ENCODE measurements at places on chromosomes 6 and 20.

DNA sequence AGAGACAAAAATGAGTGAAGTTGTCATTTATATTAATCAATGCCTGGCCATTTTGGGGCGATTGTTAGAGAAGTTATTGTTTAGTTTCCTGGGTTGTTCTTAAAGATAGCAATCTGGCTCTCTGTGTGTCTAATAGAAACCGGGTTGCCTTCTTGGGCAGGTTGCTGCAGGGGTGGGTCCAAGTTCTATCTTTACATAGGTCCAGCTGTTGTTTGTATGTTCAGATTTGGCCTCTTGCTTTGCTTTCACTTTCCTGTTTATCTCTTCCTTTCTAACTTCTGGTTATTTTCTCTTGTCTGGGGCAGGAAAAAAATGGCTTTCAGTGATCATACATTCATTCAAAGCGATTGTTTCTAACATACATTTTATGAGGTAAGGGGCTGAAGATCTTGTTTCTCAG lies 128.4 kb upstream of the NOX3 start:
- no peak for DNase-seq
- no peaks in the 10 kb centered on the region for H3K27me3 ChIP-seq
- no peak overlapping the region for H3K4me3 ChIP-seq
- H3K4me1 ChIP-seq, result no peaks in the 10 kb centered on the region
- no peak overlapping the region for H3K27ac ChIP-seq

- no peak overlapping the region for H3K27ac ChIP-seq
- H3K4me1 ChIP-seq, result no peaks in the 10 kb centered on the region
- no peak for DNase-seq
- H3K4me3 ChIP-seq, result no peak overlapping the region
- no peaks in the 10 kb centered on the region for H3K36me3 ChIP-seq
- peaks cover 10% of the 10 kb centered on the region for H3K27me3 ChIP-seq
These were observed 83.9 kb upstream of the SIRPG start for GRCh38 chr20:1741309-1742048.

DNA sequence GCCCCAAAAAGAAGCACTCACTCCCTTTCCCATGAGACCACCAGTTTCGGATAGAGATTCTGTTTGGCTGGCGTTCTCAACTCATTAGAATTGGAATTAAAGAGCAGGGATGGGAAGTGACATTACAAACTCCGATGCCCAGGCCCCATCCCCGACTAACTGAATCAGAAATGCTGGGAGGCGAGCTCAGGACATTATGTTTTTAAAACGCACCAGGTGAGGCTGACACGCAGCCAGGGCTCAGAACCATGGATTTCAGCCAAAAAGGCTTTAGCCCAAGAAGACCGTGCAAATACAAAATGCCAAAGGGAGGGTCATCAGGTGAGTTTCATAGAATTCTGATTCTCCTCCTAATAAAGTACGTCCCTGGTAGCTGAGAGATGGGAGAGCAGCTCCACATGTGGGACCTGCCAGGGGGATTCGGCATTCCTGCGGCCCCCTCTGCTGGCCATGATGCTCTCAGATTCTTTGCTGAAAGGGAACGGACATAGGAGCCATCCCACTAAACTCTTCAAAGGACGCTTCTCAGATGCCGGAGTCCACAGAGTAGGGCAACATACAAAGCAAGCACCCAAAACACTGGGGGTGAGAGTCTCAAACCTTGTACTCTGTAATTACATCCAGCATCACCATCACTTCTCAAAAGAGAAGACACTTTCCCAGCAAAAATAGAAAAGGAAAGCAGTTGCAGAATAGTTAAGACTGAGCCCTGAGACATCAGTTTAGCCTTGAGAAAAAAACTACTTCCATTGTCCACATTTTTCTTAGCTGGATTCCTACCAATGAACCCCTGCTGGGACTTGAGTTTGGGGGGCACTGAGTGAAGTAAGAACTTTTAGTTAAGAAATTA lies 205.2 kb downstream of the BMP7 start:
- peaks cover 21% of the 10 kb centered on the region for H3K27me3 ChIP-seq
- H3K27ac ChIP-seq, result no peak overlapping the region
- H3K4me1 ChIP-seq, result 0 out of 2 replicates have a peak, but pooled peaks cover 11% of the 10 kb centered on the region
- no peak overlapping the region for H3K4me3 ChIP-seq
- peak; percentile 52 for DNase-seq

DNA sequence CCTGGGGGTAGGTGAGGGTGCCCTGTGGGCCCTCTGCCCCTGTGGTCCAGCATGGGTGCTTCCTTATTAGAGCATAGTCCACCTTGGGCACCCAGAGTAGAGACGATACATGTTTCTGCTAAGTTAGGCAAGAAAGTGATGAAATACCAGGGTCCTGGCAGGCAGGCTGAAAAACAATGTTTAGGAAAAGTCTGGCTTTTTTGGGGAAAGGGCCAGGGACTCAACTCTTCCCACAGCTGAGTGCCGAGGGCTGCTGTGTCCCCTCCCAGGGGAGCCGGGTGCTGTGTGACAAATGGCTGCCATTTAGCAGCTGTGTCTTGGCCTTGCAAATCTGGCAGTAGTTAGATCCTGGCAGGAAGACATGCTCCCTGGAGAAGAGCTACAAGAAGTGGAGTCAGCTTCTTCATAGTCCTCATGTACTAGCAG lies 61.5 kb downstream of the RREB1 start:
- no peaks in the 10 kb centered on the region for H3K27me3 ChIP-seq
- peak; percentile 53 for DNase-seq
- H3K4me1 ChIP-seq, result peaks cover 57% of the 10 kb centered on the region
- no peaks in the 10 kb centered on the region for H3K36me3 ChIP-seq

GRCh38 chr6:149864578-149865535 lies 698 bp upstream of the LRP11 start:
- peaks cover 34% of the 10 kb centered on the region for H3K4me1 ChIP-seq
- no peaks in the 10 kb centered on the region for H3K36me3 ChIP-seq
- H3K4me3 ChIP-seq, result peak overlapping the region; percentile 77
- no peaks in the 10 kb centered on the region for H3K27me3 ChIP-seq

- no peak for DNase-seq
- no peak overlapping the region for H3K4me3 ChIP-seq
- no peaks in the 10 kb centered on the region for H3K27me3 ChIP-seq
These were observed 184.7 kb upstream of the RALGAPA2 start for GRCh38 chr20:20897145-20897544.

DNA sequence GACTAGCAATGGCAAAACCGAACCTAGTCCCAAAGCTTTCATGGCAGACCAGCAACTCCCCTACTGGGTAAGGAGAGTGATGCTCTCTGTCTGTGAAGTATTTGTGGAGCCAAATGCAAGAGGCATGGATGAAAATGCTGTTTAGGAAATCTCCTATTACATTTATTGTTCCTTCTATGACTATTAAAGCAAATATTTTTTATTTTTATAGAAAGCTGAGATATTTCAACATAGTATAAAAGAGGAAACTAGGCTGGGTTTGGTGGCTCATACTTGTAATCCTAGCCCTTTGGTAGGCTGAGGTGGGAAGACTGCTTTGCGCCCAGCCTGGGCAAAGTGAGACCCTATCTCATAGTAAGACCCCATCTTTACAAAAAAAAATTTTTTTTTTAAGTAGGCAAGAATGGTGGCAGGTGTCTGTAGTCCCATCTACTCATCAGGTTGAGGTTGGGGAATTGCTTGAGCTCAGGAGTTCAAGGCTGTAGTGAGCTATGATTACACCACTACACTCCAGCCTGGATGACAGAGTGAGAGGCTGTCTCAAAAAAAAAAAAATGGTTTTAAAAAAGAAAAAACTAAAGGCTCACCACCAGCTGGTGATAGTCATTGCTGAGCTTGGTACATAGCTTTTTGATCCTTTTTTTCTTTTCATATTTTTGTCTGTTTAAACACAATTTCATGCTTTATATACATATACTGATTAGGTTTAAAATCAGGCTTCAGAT lies 11.3 kb downstream of the KDM1B start:
- DNase-seq, result peak; percentile 64
- peaks cover 16% of the 10 kb centered on the region for H3K36me3 ChIP-seq
- H3K27me3 ChIP-seq, result no peaks in the 10 kb centered on the region
- H3K27ac ChIP-seq, result peak overlapping the region; percentile 63
- peaks cover 13% of the 10 kb centered on the region for H3K4me1 ChIP-seq
- H3K4me3 ChIP-seq, result no peak overlapping the region

DNA sequence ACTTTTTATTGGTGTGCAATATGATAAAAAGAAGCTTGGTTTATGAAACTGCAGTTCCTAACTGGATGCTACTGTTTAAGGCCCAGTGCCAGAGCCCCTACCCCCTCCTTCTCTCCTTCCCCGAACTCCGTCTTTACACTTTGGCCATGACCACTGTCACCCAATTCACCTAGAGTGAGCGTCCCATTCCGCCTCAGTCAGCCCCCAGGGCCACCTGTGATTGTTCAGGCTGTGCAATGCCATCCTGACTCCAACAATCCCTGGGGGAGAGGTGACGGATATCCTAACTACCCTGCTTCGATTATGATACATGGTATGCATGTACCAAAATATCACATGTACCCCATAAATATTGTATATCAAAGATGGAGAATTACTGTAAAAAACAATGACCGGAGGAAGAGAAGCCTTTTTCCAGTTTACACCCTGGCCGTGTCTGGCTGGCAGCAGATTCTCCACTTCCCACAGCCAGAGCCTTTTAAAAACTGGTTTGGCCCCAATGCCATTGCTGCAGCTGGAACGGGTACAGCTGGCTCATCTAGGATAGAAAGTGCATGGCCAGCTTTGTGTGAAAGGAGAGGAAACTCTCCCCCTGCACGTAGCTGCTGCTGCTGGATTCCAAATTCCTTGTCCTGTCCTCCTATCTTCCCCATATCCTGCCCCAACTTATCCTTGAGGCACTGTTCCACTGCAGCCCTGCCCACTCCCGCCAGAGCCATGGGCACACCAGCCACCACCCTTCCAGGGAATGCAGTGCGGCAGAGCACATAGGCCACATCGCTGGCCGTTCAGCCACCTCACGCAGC lies 99.7 kb downstream of the JPH2 start:
- no peak overlapping the region for H3K27ac ChIP-seq
- no peak overlapping the region for H3K4me3 ChIP-seq
- H3K36me3 ChIP-seq, result no peaks in the 10 kb centered on the region
- H3K4me1 ChIP-seq, result peaks cover 10% of the 10 kb centered on the region

GRCh38 chr20:6061544-6061943 lies 7.7 kb upstream of the LRRN4 start:
- no peak for DNase-seq
- no peaks in the 10 kb centered on the region for H3K36me3 ChIP-seq
- peaks cover 8% of the 10 kb centered on the region for H3K27me3 ChIP-seq
- H3K4me1 ChIP-seq, result no peaks in the 10 kb centered on the region
- H3K4me3 ChIP-seq, result no peak overlapping the region
- H3K27ac ChIP-seq, result no peak overlapping the region

DNA sequence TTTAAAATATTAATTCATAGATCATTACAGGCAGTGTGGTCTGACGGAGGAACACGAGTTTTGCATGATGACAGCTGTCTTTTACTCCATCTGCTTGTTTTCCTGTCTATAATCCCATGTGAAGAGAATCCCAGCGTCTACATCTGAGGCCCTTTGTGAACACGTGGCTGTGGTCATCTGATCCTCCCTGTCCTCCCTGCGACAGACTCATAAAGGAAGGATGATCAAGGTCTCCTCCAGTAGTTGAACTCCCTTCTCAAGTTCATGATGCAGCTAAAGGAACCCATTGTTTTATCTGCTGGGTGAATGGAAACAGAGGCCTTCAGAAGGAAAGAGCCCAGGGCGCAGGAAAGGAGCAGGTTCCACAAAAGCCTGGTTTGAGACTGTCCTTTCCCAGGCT lies 435.8 kb upstream of the JARID2 start:
- H3K36me3 ChIP-seq, result no peaks in the 10 kb centered on the region
- H3K27me3 ChIP-seq, result no peaks in the 10 kb centered on the region
- H3K4me1 ChIP-seq, result no peaks in the 10 kb centered on the region
- no peak for DNase-seq

GRCh38 chr20:726160-726559 lies 42.1 kb downstream of the SLC52A3 start:
- no peaks in the 10 kb centered on the region for H3K4me1 ChIP-seq
- no peaks in the 10 kb centered on the region for H3K36me3 ChIP-seq
- no peak for DNase-seq
- H3K27ac ChIP-seq, result no peak overlapping the region
- peaks cover 76% of the 10 kb centered on the region for H3K27me3 ChIP-seq

GRCh38 chr6:55746473-55746872 lies 128.9 kb downstream of the BMP5 start:
- H3K4me1 ChIP-seq, result no peaks in the 10 kb centered on the region
- no peaks in the 10 kb centered on the region for H3K27me3 ChIP-seq
- no peak for DNase-seq
- no peak overlapping the region for H3K27ac ChIP-seq
- no peak overlapping the region for H3K4me3 ChIP-seq

GRCh38 chr6:42417641-42418112 lies 34.0 kb downstream of the TRERF1 start:
- H3K27ac ChIP-seq, result no peak overlapping the region
- H3K27me3 ChIP-seq, result no peaks in the 10 kb centered on the region
- H3K4me1 ChIP-seq, result no peaks in the 10 kb centered on the region
- peak; percentile 8 for DNase-seq
- H3K36me3 ChIP-seq, result no peaks in the 10 kb centered on the region

GRCh38 chr6:156109713-156110112 lies 654.1 kb upstream of the NOX3 start:
- H3K4me3 ChIP-seq, result no peak overlapping the region
- no peaks in the 10 kb centered on the region for H3K4me1 ChIP-seq
- no peak overlapping the region for H3K27ac ChIP-seq
- DNase-seq, result no peak
- no peaks in the 10 kb centered on the region for H3K27me3 ChIP-seq

DNA sequence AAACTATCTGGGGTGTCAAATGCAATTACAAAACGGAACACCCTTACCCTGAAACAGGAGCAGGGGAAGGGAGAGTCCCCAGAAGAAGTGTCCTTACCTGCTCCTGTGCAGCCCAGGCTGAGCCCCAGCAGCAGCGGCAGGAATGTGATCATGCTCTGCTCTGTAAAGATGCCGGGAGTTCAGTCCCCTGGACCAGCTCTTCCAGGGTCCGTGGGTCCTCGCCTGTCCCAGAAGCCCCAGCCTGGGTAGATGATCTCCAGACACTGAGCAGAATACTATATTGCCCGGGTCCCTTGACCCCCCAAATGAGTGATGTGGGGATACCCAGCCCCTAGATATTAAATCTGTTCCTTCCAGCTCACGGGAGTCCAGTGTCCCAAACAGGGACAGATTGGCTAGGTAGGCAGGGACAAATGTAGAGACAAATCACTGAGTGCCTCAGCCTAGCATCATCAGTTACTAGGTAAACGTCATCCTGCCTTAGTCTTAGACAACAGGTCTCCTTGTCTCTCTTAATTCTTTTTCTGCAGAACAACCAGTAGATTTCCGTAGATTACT lies at the start of gene HLA-DMB:
Gene HLA-DMB, minus strand, starts transcription at position 373 of the 558 bp plus-strand sequence. Its CDS starts 221 bp downstream, at position 152.
- H3K27me3 ChIP-seq, result no peaks in the 10 kb centered on the region
- H3K27ac ChIP-seq, result no peak within 1 kb of the TSS
- no peaks in the 10 kb centered on the region for H3K36me3 ChIP-seq
- DNase-seq, result peak; percentile 80
- no peaks in the 10 kb centered on the region for H3K4me1 ChIP-seq

- H3K4me3 ChIP-seq, result no peak overlapping the region
- DNase-seq, result no peak
- H3K4me1 ChIP-seq, result no peaks in the 10 kb centered on the region
- no peaks in the 10 kb centered on the region for H3K36me3 ChIP-seq
- no peaks in the 10 kb centered on the region for H3K27me3 ChIP-seq
These were observed 7.5 kb upstream of the IFNGR1 start for GRCh38 chr6:137226697-137227096.
